Chondrocyte (in vitro differentiated cells): ENCODE measurements at places on chromosomes 5 and 9.

- no peak for DNase-seq
- no peaks in the 10 kb centered on the region for H3K4me1 ChIP-seq
- H3K36me3 ChIP-seq, result no peaks in the 10 kb centered on the region
- H3K27me3 ChIP-seq, result no peaks in the 10 kb centered on the region
- H3K4me3 ChIP-seq, result no peak overlapping the region
- H3K27ac ChIP-seq, result no peak overlapping the region
These were observed 620.5 kb downstream of the TLR4 start for GRCh38 chr9:118324706-118325105.

- no peaks in the 10 kb centered on the region for H3K27me3 ChIP-seq
These were observed 422.3 kb downstream of the SPATA31D1 start for GRCh38 chr9:82410866-82411265.

GRCh38 chr9:132486706-132487350 is 76.8 kb downstream of the CFAP77 start:
- H3K4me3 ChIP-seq, result no peak overlapping the region
- peaks cover 1% of the 10 kb centered on the region for H3K36me3 ChIP-seq
- no peak overlapping the region for H3K27ac ChIP-seq
- H3K27me3 ChIP-seq, result peaks cover 56% of the 10 kb centered on the region
- DNase-seq, result no peak

DNA sequence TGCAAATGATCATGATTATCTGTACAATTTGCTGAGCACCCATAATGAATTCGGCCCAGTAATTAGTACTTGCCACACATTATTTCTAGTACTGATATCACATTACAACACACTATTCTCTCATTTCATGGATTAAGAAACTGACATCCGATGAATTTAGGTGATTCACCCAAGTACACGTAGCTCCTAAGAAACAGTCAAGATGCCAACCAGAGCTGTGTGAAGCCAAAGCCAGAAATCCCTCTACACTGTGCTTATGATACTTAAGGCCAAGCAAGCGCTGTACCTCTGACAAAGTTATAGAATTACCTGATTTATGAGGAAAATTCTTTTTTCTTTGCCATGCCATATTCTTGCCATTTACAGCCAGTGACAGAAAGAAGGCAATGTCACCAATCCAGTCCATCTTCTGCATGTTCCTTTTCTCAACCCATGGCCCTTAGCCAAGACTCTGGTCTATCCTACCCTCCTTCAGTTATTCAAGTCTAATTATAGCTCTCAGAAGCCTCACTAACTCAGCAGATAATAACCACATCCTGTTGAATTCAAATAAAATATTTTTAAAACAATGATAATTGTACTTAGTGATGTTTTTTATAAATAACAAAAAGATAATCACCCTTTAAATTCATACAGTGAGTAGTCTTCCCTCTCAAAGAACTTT is 74.3 kb upstream of the PTGER4 start:
- H3K36me3 ChIP-seq, result no peaks in the 10 kb centered on the region
- no peak for DNase-seq
- H3K27ac ChIP-seq, result no peak overlapping the region
- H3K4me3 ChIP-seq, result no peak overlapping the region
- peaks cover 15% of the 10 kb centered on the region for H3K4me1 ChIP-seq

DNA sequence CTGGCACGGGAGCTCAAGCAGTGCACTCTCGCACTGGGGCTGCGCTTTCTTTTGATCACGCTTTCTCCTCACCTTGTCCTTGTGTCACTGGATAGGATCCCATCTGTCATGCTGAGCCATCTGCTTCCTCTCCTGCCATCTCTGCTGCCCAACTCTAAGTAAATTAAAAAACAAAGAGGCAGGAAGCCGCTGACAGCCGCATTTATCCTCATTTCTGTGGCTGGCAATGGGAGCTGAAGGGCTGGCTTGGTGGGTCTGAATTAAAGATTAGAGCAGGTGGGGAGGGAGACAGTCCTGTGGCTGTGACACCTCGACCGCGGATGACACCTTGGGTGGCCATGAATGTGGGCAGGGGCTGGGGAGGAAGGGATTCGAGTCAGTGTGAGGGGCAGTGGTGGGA is 159.2 kb upstream of the ALDH1B1 start:
- H3K4me3 ChIP-seq, result no peak overlapping the region
- H3K27ac ChIP-seq, result no peak overlapping the region
- peaks cover 6% of the 10 kb centered on the region for H3K27me3 ChIP-seq
- peaks cover 11% of the 10 kb centered on the region for H3K4me1 ChIP-seq
- no peaks in the 10 kb centered on the region for H3K36me3 ChIP-seq

DNA sequence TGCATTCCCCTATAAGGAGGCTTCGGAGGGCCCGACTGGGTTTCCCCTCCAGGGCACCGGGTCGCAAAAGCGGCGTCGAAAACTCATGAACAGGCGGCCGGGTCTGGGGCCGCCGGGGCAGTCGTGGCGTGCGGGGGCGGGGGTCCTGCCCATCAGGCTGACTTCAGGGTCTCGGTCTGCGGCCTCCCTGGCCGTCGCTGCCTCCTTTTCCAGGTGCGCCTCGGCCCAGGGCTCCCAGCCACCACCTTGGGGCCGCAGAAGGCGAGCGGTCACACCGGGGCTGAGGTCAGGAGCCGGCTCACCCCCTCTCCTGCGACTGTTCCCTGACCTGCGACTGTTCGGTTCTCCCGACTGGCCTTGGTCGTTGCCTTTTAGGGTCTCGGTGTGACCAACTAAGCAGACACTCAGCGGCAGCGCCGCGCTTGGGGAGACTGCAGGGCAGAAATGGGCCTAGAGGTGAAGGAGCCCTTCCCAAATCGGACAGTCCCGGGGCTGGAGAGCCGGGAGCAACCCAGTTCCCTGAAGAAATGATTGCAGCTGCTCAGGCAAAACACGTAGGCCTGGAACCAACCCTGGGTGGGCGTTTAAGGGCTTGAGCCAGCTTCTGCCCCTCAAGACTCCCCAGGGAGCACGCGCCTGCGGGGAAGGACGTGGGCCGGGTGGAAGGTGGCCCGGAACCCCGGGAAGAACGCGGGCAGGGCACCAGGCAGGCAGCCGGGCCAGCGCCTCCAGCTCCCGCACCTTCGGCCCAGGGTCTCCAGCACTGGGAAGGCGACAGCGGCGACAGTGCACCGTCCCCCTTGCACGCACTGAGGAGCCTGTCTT is 11.2 kb downstream of the IRX2 start:
- H3K4me1 ChIP-seq, result no peaks in the 10 kb centered on the region
- no peak overlapping the region for H3K27ac ChIP-seq
- H3K4me3 ChIP-seq, result peak overlapping the region; percentile 70
- peaks cover 2% of the 10 kb centered on the region for H3K36me3 ChIP-seq

DNA sequence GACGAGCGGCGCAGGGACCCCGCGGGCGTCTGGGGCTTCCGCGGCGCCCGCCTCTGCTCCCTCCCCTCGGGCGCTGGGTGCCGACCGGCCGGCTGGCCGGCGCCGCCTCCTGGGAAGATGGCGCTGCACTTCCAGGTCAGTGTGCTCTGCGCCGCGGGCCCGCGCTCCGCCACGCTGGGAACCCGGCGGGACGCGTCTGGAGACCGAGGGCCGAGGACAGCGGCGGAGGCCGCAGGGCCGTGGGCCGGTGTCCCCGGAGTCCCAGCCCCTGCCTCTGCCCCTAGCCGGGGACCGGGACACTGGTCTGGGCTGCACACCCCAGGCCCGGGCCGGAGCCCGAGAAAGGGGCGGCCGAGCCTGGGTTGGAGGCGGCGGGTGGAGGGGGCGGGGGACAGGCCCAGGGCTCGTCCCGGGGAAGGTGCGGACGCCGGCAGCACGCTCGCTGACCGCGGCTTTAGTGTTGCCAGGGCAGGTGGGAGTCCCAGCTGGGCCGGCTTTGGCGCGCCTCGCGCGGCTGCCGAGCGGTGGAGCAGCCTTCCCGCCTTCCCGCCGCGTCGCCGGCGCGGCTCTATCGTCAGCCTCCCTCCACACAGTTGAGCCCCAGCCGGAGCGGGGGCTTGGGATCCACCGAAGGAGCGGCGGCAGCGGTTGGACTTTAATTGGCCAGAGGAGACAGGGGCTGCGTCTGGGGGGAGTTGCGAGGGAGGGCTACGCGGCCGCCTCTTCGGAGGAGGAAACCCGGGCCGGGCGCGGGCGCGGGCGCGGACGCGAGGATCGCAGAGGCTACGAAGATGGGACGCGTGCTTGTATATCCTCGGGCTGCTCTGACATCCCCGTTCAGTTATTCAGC is at the start of gene RANBP17:
Gene RANBP17 (plus strand): TSS at position 102 of the 850 bp plus-strand sequence.
- peak; percentile 94 for DNase-seq
- peak within 1 kb of the TSS; percentile 68 for H3K4me3 ChIP-seq
- H3K36me3 ChIP-seq, result peaks cover 8% of the 10 kb centered on the region

DNA sequence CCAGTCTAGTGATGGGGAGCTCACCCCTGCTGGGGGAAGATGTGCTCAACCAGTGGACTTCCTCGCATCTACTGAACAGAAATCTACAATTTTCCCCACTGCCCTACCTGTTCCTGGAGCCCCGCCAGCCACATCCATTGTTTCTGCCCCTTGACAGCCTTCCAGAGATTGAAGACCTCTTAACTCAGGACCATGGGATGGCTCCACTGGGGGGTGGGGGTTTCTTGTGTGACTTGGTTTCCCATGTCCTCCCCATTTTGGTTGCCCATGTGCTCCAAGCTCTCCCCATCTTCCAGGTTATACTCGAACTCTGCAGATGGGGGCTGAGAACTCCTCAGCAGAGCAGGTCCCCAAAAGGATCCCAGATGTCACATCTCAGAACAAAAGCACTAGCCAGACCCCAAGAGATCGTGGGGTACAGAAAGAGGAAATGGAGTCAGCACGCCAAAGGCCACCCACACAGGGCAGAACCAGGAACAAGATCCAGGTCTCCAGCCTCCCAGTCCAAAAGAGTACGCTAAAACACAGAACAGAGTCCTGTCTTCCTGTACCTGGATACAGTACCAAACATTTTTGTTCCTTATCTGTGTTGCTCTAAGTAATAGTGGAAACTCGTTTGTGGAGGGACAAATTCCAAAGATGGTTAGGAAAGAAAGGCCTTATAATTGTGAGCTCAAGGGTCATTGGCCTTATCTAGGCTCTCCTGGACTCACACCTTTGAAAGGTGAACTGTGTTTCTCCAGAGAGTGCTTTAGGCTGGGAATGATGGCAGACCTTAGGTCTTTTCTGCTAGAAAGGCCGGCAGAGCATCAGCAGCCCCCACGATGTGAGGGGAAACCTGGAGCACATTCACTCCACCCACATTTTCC is 15.8 kb downstream of the CORO2A start:
- H3K4me3 ChIP-seq, result no peak overlapping the region
- no peak overlapping the region for H3K27ac ChIP-seq
- peaks cover 2% of the 10 kb centered on the region for H3K36me3 ChIP-seq

GRCh38 chr5:666816-667498 is 26.2 kb downstream of the TPPP start:
- no peaks in the 10 kb centered on the region for H3K4me1 ChIP-seq
- no peak overlapping the region for H3K27ac ChIP-seq
- peaks cover 4% of the 10 kb centered on the region for H3K36me3 ChIP-seq
- H3K27me3 ChIP-seq, result no peaks in the 10 kb centered on the region
- DNase-seq, result no peak
- H3K4me3 ChIP-seq, result no peak overlapping the region

- H3K27me3 ChIP-seq, result no peaks in the 10 kb centered on the region
- no peaks in the 10 kb centered on the region for H3K36me3 ChIP-seq
- no peak overlapping the region for H3K4me3 ChIP-seq
- no peaks in the 10 kb centered on the region for H3K4me1 ChIP-seq
- DNase-seq, result no peak
These were observed 218.3 kb downstream of the FBXO4 start for GRCh38 chr5:42143361-42143760.

DNA sequence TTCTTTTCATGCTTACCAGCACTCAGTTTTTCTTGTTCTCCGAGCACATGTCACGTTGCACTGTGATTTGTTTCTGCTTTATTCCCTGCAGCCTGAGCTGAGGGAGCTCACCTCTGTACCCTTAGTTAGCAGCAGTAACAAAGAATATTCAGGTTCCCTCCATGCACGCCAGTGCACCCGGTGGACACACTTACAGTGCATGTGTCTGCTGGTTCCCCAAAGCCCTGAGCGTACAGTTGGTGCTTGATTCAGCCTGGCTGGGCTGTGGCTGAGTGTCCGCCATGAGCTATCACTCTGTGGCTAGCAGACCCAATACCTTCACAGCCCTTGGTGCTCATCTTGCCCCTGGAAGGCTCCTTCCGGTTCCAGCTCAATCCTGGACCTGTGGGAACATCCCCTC is 93.5 kb downstream of the MVB12B start:
- H3K27ac ChIP-seq, result no peak overlapping the region
- peaks cover 26% of the 10 kb centered on the region for H3K4me1 ChIP-seq
- no peak overlapping the region for H3K4me3 ChIP-seq
- no peaks in the 10 kb centered on the region for H3K27me3 ChIP-seq
- peaks cover 15% of the 10 kb centered on the region for H3K36me3 ChIP-seq

- H3K4me1 ChIP-seq, result peaks cover 53% of the 10 kb centered on the region
- DNase-seq, result no peak
- H3K27me3 ChIP-seq, result no peaks in the 10 kb centered on the region
- no peak overlapping the region for H3K4me3 ChIP-seq
- H3K36me3 ChIP-seq, result peaks cover under 1% of the 10 kb centered on the region
These were observed 663.9 kb upstream of the RGMB start for GRCh38 chr5:98109561-98110006.

DNA sequence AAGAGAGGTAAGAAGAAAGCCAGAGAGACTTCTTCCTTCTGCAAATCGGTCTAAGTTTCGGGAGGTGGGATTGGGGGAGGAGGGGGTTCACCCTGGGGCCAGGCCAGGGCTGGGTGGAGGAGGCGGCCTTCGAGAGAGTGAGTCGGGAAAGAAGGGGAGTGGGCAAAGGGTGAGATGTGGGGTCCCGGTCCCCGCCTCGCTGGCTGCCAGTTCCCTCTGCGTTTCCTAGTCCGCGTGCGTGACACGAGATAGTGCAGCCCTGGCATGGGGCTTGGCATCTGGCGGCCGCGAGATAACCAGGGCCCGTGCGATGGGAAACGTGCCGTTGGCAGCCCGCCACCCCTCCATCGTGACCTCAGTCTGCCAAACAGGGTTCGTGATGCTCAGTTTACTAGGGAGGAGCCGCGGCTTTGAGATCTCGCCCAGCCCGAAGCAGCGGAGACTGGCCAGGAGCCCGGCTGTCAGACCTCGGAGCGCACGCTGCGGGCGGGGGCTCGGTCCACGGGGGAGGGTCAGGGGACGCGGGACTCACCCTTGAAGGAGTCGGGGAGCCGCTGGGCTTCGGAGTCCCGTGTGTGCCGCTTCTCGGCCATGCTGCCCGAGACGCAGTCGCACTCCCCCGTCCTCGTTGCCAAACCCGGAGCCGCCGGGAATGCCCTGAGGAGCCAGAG is at the start of gene STOM:
Gene STOM (minus strand): TSS at position 656 of the 671 bp plus-strand sequence. CDS start 63 bp downstream, at position 593.
- peak within 1 kb of the TSS; percentile 89 for H3K4me3 ChIP-seq
- H3K4me1 ChIP-seq, result peaks cover 65% of the 10 kb centered on the region
- no peaks in the 10 kb centered on the region for H3K36me3 ChIP-seq
- peak; percentile 98 for DNase-seq

GRCh38 chr9:125497906-125498305 is 209.1 kb downstream of the MAPKAP1 start:
- peaks cover 30% of the 10 kb centered on the region for H3K4me1 ChIP-seq
- no peak overlapping the region for H3K4me3 ChIP-seq
- no peak overlapping the region for H3K27ac ChIP-seq
- H3K36me3 ChIP-seq, result peaks cover 4% of the 10 kb centered on the region
- DNase-seq, result no peak

- peaks cover 5% of the 10 kb centered on the region for H3K27me3 ChIP-seq
- H3K36me3 ChIP-seq, result no peaks in the 10 kb centered on the region
- H3K4me1 ChIP-seq, result no peaks in the 10 kb centered on the region
- H3K27ac ChIP-seq, result no peak overlapping the region
- H3K4me3 ChIP-seq, result no peak overlapping the region
These were observed 2083.5 kb upstream of the C9orf72 start for GRCh38 chr9:29656641-29657406.

- H3K27ac ChIP-seq, result no peak overlapping the region
- H3K4me1 ChIP-seq, result no peaks in the 10 kb centered on the region
- no peak overlapping the region for H3K4me3 ChIP-seq
- no peaks in the 10 kb centered on the region for H3K27me3 ChIP-seq
- H3K36me3 ChIP-seq, result no peaks in the 10 kb centered on the region
These were observed 306.7 kb upstream of the CDH18 start for GRCh38 chr5:20294696-20295095.
